ENCODE measurements at places on chromosomes 1 and 21.

GRCh38 chr1:151131701-151132334 is 14.6 kb downstream of the SEMA6C start:
- DNase-seq, result peak; percentile 51

- DNase-seq, result no peak
Measured at GRCh38 chr1:9612871-9613624, 24.3 kb downstream of the TMEM201 start.

- DNase-seq, result no peak
Measured at GRCh38 chr1:14570514-14570913, 28.0 kb upstream of the KAZN start.

DNA sequence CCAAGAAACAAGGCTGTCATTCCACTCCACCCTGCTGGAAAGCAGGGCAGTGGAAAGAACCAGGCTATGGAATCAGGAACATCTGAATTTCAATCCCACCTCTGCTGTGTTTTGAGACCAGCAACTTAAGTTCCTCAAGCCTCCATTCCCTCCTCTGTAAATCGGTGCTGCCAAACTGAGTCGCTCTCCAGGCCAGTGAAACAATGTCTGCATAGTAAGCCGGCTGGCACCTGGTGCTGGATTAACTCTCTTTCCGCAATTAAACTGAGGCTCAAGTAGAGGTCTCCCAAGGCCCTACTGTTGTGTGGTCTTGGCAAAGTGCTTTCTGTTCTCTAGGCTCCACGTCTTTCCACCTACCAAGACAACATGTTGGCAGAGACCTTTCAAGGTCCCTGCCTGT is 65.3 kb downstream of the SSBP3 start:
- no peak for DNase-seq

Data from GM03348 (cell line).